ENCODE measurements at places on chromosomes 5 and 9.

DNA sequence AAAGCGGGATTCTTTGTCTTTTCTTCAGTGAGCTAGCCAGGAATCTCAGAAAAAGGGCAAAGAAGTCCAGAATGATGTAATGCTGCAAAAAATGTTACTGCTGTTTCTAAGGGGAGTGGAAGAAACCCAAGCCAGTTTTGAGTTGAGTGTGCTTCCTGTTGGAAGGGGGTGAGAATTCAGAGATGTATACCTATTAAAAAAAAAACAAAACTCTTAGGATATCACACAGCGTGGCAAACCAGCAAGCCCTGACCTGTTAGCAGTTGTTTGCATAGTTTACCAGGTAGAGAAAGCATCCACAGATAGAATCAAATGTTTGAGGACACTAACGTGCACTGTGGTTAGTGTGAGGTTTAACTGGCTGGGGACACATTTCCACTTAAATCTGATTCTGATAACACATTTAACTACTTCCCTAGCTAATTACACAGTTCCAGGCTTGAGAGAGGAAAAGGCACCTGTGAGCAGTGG is 11.4 kb downstream of the BASP1 start:
- no peak for DNase-seq

GRCh38 chr9:100204796-100205195 is 105.8 kb downstream of the INVS start:
- no peak for DNase-seq

- no peak for DNase-seq
These were observed 4.0 kb downstream of the ISL1 start for GRCh38 chr5:51386916-51387883.

DNA sequence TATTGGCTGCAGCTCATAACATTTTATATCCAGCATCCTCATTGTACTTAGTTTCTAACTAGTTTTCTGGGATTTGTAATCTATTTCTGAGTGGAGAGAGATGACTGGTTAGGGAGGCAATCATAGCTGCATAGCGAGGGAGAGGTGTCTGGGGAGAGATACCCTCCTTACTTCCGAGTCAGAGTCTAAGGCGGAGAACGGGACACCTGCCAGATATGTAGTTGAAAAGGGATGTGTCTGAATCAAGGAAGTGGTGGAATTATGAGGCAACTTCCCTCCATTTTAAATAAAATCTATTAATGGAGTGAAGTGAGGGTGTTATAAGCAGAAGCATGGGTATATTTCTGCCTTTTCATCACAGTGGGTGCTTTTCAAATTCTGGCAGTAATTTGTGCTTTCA is 126.5 kb downstream of the MAST4 start:
- no peak for DNase-seq

- DNase-seq = no peak
These were observed 77.0 kb upstream of the STARD4 start for GRCh38 chr5:111589316-111589715.

GRCh38 chr5:169979871-169980270 is 424 bp downstream of the INSYN2B start:
- DNase-seq = no peak

GRCh38 chr9:97628668-97629067 is 4.5 kb downstream of the TSTD2 start:
- no peak for DNase-seq

GRCh38 chr9:129245276-129245675 is 67.2 kb upstream of the IER5L start:
- no peak for DNase-seq

DNA sequence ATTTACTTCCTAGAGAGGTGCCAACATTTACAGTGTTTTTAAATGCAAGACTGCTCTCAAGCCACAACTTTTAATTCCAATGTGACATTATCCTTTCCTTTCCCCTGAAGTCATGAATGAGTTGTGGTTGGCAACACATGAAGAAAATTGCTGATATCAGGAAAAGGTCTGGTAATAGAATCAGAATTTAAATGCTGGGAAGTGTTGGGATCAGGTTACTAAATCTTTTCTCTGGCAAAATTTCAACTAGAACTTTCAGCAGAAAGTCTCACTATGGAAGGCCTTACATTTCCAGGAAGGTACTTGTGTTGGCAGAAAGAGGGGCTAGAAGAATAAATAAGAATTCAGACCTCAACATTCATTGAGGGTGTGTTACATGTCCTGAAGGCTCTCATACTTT is 10.6 kb upstream of the SLC44A1 start:
- DNase-seq = no peak

DNA sequence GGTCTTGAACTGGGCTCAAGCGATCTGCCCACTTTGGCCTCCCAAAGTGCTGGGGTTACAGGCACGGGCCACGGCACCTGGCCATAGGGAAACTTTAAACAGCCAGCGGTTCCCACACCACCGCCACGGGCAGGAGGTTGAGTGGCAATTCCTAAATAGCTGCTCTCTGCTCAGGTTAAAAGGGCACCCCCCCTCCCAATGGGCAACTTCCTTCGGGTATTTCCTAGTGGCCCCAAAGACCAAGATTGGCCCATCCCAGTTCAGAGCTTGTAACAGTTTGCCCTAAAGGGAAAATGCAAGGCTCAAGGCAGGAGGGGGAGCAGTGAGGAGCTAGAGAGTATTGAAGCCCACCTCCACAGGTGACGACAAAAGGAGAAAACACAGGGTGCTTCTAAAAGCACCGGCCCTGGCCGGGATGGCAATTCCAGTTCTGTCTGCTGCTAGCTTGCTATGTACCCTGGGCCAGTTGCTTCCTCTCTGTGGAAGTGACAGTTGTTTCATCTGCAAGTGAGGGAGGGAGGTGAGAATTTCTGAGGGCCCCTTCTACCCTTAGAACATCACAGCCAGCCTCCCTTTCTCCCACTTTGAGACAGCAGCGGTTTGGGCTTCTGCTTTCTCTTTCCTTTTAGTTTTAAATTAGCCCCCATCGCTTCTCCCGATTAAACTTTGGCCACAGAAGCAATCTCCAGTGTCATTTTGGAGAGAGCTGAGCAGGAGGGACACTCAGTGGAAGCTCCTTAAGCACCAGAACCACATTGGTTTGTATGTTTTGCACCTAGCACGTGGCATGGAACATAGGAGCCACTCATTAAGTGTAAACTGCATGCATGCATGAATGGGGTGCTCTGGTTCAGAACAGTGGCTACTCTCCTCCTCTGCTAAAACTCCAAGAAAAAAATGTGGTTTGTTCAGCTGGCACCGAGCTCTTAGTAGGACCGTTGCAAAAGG is 17.3 kb upstream of the TNIP1 start:
- DNase-seq = no peak

GRCh38 chr5:882253-883183 is 10.1 kb downstream of the BRD9 start:
- DNase-seq = no peak

DNA sequence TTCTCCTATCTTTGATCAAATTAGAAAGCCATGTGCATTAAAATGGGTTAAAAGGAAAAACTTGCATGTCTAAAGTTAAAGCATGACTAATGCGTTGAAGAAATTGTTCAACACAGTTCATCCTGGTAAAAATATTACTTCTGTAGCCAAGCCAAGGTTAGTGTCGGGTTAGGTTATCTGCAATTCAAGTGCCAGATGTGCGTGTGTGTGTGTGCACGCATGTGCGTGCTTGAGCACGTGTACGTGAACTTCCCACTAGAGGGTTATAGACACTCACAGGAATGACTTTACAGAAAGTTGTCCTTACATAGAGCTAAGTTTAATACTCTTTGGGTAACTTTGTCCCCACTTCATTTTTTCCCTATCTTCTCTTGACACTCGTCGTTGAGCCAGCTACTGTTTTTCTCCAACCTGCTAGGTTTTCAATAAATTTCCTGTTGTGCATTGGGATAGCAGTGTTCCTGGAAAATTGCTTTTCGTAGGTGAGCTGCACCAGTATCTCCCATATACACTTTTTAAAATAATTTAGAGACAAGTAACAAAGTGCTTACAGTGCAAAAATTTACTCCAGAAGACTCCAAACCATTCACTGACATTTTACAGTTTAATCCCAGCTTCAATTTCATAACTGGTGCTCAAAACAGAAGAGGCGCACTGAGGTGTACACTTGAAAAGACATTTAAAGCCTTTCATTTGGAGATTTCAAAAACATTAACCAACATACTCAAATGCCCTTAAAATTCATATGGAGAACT is 353.8 kb downstream of the NFIB start:
- DNase-seq = no peak

- no peak for DNase-seq
These were observed 8.1 kb downstream of the PPP3R2 start for GRCh38 chr9:101586651-101587050.
